NCI-H82 (cell line): ENCODE measurements at places on chromosomes 16 and 17.
A peak's percentile ranks its signal among the peaks of the same experiment; 100 is the strongest.

GRCh38 chr17:32912218-32912897 lies 15.6 kb upstream of the TMEM98 start:
- DNase-seq: peak; percentile 62

DNA sequence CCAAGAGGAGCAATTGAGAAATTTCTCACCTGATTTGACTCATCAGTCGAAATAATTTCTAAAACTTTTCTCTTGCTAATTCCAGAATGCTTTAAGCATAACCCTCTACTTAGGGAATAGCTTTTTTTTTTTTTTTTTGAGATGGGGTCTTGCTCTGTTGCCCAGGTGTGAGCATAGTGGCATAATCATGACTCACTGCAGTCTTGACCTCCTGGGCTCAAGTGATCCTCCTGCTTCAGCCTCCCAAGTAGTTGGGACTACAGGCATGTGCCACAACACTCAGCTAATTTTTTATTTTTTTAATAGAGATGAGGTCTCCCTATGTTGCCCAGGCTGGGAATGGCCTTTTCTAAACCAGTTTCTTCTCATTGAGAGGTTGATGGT lies 13.7 kb upstream of the NFATC3 start:
- no peak for DNase-seq

DNA sequence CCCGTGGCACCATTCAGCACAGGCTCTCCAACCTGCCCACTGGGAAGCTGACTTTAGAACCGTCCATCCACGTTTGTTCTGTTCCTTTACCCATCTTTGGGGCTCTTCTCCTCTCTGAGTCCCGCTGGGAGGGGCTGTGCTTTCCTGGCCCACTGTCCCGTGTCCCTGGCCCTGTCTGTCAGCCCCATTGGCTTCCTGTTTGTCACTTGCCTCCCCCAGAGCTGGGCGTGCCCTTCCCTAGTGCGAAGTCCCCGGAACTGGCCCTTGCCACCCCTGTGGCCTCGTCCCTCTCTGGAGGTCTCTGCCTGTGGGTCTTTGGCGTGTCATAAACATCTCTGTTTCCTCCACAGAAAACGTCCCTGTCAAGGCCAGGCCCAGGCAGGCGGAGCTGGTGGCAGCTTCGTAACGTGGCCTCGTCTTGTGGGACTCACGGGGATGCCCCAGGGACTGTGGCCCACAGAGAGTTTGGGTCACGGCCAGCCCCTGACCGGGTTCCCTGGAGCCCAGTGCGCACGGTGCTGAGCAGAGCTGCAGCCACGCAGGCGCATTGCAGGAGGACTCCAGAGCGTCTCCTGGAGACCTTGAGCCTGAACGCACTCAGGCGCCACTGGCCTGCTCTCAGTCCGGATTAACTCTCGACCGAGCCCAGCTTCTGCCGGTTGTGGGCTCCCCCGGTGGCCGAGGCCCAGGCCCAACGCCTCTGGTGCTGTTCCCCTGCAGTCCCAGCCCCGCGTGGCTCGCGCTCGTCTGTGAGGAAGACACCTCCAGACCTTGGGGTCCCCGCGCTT lies 7.3 kb downstream of the CHMP6 start:
- no peak for DNase-seq

GRCh38 chr17:2183346-2183745 lies 120.2 kb downstream of the SMG6 start:
- no peak for DNase-seq

DNA sequence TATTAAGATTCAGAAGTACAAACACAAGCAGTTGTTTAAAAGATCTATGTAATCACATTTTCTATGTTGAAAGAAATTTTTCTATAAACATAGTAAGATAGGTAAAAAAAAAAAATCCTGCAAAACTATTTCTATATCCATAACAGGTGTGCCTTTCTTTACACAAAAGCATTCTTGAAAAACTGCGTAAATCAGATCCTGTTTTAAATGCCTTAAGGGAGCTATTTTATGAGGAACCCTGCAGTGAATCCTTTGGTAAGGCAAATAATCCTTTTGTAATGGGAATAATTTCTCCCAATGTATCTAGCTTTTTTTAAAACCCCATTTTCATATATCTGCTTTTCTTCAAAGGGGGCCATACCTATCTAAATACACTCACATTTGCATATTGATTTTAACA lies 157.3 kb downstream of the AATF start:
- no peak for DNase-seq

DNA sequence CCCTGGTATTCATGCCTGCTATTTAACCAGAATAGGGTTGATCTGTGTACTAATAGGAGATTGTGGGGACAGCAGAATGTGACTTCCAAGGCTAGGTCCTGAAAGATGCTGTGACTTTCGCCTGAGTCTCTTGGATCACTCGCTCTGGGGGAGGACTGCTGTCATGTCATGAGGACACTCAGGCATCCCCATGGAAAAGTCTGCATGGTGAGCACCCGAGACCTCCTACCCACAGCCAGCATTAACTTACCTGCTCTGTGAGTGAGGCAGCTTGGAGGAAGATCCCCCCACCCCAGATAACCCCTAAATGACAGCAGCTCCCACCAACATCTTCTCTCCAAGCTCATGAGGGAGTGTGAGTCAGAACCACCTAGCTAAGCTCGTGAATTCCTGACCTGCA lies 30.3 kb upstream of the C16orf78 start:
- no peak for DNase-seq

DNA sequence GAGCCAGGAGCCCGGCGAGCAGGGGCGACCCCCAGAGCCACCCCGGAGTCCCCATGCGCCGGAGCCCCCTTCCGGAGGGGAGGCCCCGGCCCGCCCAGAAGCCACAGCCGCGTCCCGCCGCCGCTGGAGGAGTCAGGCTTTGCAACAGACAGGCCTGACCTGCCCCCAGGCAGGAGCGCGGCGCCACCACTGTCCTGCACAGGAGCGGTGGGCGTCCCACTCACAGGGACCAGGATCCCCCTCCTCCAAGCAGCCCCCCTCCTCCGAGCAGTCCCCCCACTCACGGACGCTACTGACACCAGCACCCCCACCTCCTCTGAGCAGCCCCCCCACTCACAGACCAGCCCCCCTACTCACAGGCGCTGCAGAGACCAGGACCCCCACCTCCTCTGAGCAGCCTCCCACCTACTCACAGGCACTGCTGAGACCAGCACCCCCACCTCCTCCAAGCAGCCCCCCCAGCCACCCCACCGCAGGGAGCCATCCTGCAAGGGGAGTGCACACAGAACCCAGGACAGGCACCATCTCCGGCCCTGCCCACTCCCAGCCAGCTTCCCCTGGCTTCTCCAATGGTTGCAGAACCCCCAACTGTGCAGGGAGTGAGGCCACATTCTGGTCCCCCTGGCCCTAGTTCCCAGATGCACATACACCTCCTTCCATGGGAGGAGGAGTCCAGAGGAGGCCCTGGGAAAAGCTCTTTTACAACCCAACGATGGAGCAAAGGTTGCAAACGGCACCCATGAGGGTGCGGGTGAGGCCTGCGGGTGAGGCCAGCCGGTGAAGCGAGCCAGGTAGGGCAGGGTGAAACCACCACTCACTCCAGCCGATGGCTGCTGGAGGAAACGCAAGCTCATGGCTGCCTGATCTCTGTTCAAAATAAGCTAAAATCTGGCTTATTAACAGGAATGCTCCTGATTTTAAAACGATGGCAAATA lies 69.9 kb downstream of the ABR start:
- peak; percentile 71 for DNase-seq

GRCh38 chr17:78944956-78945355 lies 19.8 kb upstream of the TIMP2 start:
- DNase-seq: no peak

GRCh38 chr17:4678448-4679026 lies 25.4 kb downstream of the PELP1 start:
- DNase-seq: no peak

DNA sequence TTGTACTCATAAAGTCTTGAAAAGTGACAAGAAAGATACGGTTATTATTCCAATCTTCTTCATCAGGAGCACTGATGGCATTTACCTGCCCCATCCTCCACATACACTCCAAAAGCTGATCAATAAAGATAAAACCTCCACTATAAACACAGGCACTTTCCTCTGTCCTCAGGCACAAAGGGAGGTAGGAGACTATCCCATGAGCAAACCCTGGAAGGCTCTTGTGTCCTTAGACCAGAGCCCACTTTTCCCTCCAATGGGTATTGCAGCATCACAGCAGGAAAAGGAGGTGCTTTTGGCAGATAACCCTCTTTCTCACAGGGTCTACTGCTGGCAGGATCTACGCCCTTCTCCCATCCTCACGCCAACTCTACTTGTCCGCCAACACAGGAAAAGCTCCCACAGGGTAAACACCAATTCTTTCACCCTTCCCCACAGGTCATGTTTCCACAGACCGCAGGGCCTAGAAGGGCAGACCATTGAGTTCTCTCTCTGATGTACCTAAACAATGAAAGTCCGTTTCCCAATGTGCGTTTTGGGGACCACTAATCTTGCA lies 28.7 kb downstream of the NXPH3 start:
- DNase-seq: no peak

DNA sequence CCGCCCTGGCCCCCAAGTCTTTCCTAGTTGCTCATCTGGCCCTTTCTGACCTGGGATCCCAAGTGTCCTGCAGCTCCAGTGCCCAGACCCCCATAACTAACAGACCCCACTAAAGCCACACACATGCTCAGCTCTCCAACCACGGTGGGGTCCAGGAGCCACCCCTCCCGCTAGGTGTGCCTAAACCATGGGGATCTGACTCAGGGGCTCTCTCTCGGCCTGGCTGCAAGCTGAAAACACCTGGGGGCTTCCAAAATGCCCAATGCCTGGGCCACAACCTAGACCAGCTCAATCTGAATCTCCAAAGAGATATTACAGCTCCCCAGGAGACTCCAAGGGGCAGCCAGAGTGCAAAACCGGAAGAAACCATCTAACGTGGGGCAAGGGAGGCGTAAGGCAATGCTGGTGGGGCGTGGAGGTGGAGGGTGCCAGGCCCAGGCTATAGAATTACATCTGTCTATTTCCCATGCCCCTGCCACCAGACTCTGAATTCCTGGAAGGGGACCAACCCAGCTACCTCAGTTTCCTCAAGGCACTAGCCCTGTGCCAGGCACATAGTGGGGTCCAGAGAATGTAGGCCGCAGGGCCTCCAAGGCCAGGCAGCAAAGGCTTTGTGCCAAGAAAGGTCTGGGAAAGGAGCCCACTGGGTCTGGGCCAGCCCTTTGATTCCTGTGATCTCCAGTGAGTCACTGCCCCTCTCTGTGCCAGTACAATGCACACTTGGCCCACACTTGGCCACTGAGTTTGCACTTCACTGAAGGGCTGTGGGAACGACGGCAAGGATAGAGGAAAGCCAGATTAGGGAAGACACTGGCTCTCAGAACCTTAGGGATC lies 3.3 kb downstream of the CD2BP2 start:
- no peak for DNase-seq

DNA sequence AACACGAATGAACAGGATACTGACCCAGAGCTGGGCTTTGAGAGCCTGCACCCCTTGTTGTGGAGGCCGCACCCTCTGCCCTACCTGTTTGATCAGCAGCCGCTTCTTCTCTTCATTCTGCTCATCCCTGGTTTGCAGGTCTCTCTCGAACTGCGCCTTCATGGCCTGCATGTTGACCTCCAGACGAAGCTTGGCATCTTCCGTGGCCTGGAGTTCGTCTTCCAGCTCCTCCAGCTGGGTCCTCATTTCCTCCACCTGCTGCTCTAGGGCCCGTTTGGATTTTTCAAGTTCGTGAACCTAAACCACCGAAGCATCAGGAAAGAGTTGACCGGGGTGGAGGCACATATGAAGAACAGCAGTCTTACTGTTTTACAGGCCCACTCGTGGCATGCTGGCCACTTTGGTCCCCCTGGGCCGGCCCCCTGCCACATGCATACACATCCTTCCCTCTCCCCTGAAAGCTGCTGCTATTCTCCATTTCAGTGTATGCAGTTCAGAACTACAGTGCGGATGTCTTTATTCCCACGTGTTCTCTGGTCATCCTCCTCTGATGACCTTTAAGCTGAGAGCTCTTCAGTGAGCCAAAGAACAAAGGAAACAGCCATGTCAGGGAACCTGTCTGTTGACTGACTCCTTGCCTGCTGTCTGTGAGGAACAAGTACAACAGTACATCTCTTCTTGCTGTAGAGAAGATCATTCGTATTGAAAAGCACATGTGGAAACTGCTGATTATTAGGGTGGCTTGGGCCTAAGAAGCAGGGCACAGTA lies 54.8 kb downstream of the NDEL1 start:
- DNase-seq: no peak

- no peak for DNase-seq
These were observed 112.6 kb downstream of the IRF8 start for GRCh38 chr16:86011532-86011931.

DNA sequence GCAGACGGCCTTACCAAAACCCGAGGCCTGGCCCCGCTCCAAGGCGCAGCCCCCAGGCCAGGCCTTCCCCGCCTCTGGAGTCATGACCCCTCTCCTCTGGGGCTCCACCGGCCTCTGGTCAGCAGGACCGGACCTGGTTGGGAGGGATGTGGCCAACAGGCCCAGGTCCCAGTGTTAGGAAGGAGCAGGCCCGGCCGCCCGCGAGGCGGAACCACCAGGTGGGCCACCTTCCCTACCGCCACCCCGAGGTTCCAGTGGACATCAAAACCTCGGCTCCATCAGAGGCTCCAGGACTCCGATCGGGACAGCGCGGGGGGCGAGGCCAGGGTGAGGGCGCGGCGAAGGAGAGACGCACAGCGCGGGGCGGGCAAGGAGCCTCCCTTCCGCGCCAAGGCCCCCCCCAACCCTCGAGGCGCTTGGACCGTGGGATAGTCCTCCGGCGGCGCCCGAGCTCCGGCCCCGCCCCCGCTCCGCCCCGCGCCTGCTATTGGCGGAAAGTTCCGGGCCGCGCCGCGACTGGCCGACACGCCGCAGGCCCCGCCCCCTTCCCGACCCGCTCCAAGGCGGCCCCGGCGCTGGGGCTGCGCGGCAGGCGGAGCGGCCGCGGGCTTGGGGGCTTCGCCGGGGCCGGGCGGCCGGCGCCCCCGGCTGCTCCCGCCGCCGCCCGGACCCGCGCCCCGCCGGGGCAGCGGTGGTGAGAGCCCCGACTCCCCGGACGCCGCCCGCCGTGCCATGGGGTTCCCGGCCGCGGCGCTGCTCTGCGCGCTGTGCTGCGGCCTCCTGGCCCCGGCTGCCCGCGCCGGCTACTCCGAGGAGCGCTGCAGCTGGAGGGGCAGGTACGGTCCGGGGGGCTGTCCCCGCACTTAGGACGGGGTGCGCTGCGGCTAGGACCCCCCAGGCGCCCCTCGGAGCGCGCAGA lies at the start of gene METRN:
METRN (plus strand) TSS at position 561 of the 919 bp plus-strand sequence; CDS start at position 733, 172 bp downstream.
- DNase-seq: peak; percentile 91

DNA sequence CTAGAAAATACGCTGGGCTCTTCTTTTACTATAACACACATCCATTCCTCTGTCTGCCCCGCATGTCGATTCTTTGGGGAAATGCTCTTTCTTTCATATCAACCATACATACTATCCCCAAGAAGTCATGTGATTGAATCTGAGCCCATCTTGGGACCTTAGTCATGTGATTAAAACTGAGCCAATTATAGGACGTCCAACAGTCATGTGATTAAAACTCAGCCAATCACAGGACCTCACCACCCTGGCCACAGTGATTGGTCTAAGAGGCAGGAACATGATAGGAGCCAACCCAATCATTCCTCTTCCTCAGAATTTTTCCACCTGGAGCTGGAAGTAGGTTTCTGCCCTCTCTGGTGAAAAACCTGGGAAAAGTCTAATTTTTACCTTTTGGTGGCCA lies 78.8 kb downstream of the TMEM114 start:
- DNase-seq: no peak

GRCh38 chr16:66014221-66014620 lies 352.3 kb upstream of the CDH5 start:
- no peak for DNase-seq
